Small intestine (tissue), 16 donors: ENCODE measurements at places on chromosomes 6 and 20. TPM values are rescaled to one million over a fixed set of nuclear protein-coding genes. Genes with fewer than 3 reads are reported as not detected.

DNA sequence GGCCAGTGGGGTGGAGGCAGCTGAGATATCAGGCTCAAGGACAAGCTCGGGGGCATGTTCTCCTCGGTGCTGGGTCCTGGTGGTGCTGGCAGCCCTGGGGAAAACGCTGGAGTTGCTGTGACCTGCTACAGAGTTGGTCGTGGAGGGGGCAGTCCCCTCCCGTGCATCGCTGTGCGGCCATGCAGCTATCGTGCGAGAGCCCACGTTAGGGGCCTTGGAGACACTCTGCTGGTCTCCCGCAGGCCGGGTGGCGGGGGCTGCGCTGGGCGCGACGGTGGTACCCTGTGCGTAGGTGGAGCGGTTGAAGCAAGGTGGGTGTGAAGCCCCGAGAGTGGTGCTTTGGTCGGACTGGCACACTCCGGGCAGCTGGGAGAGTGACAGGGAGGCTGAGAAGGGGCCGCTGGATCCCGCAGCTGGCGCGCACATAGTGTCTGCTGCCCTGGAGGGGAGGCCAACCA is 12.0 kb downstream of the LRRN4 start:
- DNase-seq: no peak
- no peaks in the 10 kb centered on the region for H3K4me1 ChIP-seq
- H3K4me3 ChIP-seq: no peak overlapping the region
- H3K36me3 ChIP-seq: peaks cover 13% of the 10 kb centered on the region

DNA sequence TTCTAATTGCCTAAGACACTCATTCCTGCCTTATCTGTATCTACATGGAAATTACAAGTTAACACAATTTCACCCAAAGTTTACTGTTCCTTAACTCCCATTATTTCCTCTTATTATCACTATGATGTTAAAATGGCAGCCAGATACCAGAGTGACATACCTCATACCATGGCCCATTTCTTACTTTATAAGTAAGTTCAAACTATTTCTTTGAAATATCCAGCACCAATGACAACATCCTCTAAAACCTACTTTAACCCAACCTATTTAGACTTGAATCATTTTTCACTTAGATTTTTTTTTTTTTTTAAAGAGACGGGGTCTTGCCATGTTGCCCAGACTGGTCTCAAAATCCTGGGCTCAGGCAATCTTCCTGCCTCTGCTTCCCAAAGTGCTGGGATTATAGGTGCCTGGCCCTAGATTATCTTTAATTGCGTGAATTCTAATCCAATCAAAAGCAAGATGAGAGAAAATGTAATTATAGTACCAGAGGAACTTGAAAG is 10.0 kb downstream of the REV3L start:
- H3K4me3 ChIP-seq: no peak overlapping the region
- no peaks in the 10 kb centered on the region for H3K36me3 ChIP-seq
- H3K4me1 ChIP-seq: no peaks in the 10 kb centered on the region
- no peaks in the 10 kb centered on the region for H3K27me3 ChIP-seq

GRCh38 chr6:104795363-104795762 is 64.4 kb downstream of the HACE1 start:
- H3K4me3 ChIP-seq: no peak overlapping the region
- peak; percentile 84 for DNase-seq
- H3K27ac ChIP-seq: no peak overlapping the region
- no peaks in the 10 kb centered on the region for H3K4me1 ChIP-seq

- H3K27ac ChIP-seq: no peak overlapping the region
- H3K4me3 ChIP-seq: no peak overlapping the region
- DNase-seq: no peak
- peaks cover 14% of the 10 kb centered on the region for H3K36me3 ChIP-seq
These were observed 7.6 kb downstream of the GNAS-AS1 start for GRCh38 chr20:58843128-58843556.

The CLDN20 gene
- 0.97 TPM for polyA plus RNA-seq

- no peaks in the 10 kb centered on the region for H3K4me1 ChIP-seq
- H3K27me3 ChIP-seq: no peaks in the 10 kb centered on the region
- no peak for DNase-seq
- H3K36me3 ChIP-seq: no peaks in the 10 kb centered on the region
- H3K27ac ChIP-seq: no peak overlapping the region
- no peak overlapping the region for H3K4me3 ChIP-seq
These were observed 175.1 kb downstream of the THBS2 start for GRCh38 chr6:169078399-169079145.

The ENPP4 gene
- polyA plus RNA-seq: 5.4 TPM

DNA sequence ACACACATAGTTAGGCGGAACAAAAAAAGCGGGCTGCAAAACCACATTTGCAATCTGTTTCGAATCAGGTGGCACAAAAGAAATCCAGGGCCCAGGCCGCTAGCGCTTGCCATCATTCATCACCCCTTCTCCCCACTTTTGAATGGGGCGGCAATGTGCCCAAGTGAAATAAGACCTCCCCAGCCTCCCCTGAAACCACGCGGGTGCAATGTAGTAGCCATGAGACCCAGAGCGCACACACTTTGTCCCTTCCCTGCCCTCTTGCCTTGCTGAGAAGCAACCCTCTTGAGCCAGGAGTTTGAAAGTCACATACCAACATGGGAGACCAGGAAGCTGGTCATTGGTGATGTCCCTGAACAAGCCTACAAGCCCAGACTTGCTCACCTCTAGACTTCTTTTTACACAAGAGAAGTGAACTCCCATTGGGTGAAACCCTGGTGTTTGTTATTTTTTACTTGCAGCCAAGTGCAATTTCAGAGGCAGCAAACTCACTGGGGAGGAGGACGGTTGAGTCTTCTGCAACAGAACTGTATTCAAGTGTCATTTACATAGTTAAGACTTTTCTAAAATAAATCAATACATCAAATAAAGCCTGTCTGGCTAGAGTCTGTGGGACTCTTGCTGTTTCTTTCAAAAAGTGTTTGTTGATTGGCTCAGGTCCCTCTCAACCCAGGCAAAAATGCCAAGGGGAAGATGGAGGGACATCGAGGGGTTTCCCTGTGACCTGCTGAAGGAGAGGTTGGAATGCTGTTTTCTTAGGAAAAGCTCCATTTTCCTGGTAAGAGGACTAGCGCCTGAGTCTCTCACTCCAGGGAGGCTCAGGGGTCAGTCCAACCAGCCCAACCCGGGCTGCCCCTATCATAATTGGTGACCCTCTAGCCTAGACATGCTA is 138.1 kb upstream of the PTPN1 start:
- H3K36me3 ChIP-seq: no peaks in the 10 kb centered on the region
- no peak overlapping the region for H3K4me3 ChIP-seq
- H3K27ac ChIP-seq: peak overlapping the region; percentile 60
- DNase-seq: no peak
- H3K4me1 ChIP-seq: peaks cover 4% of the 10 kb centered on the region

- H3K4me3 ChIP-seq: no peak overlapping the region
- H3K27ac ChIP-seq: no peak overlapping the region
- H3K36me3 ChIP-seq: no peaks in the 10 kb centered on the region
- H3K4me1 ChIP-seq: no peaks in the 10 kb centered on the region
- H3K27me3 ChIP-seq: no peaks in the 10 kb centered on the region
These were observed 523.6 kb upstream of the RNF217 start for GRCh38 chr6:124438546-124439065.

- H3K27ac ChIP-seq: no peak overlapping the region
- no peaks in the 10 kb centered on the region for H3K27me3 ChIP-seq
- no peaks in the 10 kb centered on the region for H3K36me3 ChIP-seq
- no peak for DNase-seq
These were observed 122.9 kb upstream of the SLC22A23 start for GRCh38 chr6:3579652-3580175.

DNA sequence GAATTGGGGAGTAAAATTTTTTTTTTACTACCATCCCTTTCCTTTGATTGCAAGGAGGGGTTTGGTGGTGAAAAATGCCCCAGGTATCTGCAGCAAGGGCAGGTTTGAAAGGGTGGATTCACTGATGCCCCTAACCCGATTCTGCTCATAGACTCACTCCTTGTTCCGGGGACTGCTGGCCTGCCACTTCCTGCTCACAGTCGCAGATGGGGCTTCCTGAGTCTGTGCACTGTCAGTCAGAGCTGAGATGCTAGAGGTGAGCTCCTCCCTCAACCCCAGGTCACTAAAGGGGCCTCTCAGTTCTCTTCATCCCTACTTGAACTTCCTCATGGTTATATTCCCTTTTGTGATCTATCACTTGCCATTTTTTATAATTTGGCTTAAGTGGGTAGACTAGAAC is 357.9 kb downstream of the FARS2 start:
- no peak overlapping the region for H3K27ac ChIP-seq
- no peak for DNase-seq
- no peak overlapping the region for H3K4me3 ChIP-seq
- H3K36me3 ChIP-seq: peaks cover 3% of the 10 kb centered on the region
- H3K27me3 ChIP-seq: no peaks in the 10 kb centered on the region

GRCh38 chr6:71994705-71995271 is 108.4 kb downstream of the RIMS1 start:
- H3K27ac ChIP-seq: no peak overlapping the region
- H3K27me3 ChIP-seq: no peaks in the 10 kb centered on the region
- no peak overlapping the region for H3K4me3 ChIP-seq
- no peaks in the 10 kb centered on the region for H3K4me1 ChIP-seq

GRCh38 chr6:143357561-143358255 is 92.8 kb downstream of the ADAT2 start:
- no peaks in the 10 kb centered on the region for H3K36me3 ChIP-seq
- H3K4me3 ChIP-seq: no peak overlapping the region
- DNase-seq: no peak
- H3K27ac ChIP-seq: peak overlapping the region; percentile 25
- H3K4me1 ChIP-seq: peaks cover 17% of the 10 kb centered on the region

GRCh38 chr6:54100411-54101006 is 10.7 kb upstream of the MLIP start:
- H3K27ac ChIP-seq: no peak overlapping the region
- no peaks in the 10 kb centered on the region for H3K4me1 ChIP-seq
- no peak for DNase-seq
- no peaks in the 10 kb centered on the region for H3K27me3 ChIP-seq

DNA sequence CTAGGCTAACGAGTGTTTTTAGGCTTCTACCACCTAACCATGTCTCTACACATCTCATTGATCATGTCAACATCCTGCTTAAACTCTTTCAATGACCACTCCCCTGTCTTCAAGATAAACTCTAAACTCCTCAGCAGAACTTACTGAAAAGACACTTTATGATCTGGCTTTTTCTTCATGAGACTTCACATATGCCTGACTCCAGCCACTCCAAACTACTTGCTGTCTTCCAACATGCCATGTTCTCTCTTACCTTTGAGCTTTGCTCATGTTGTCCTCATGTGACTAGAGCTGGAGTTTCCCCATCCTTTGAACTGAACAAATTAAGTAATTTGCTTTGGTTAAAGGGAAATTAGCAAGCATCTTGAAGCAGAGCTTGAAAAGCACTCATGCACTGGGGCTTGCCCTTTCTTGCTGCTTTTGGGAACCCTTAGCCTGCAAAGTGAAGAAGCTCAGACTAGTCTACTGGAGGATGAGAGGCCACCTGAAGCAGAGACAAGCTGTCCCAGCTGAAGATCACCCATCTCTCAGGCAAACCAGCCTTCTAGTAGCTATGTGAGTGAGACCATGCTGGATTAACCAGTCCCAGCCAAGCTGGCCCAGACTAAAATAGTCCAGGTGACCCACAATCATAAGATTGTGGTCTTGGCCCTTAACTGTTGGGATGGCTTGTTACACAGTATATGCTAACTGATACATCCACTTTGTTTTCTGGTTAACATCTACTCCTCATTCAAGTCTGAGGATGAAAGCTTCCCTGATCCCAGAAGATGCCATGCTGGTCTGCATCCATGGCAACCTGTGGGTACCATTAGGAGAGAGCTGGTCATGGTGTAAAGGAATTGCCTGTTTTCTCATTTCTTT is 235.8 kb downstream of the GMPR start:
- H3K27ac ChIP-seq: no peak overlapping the region
- no peaks in the 10 kb centered on the region for H3K4me1 ChIP-seq
- peaks cover 5% of the 10 kb centered on the region for H3K36me3 ChIP-seq
- H3K27me3 ChIP-seq: no peaks in the 10 kb centered on the region
- no peak for DNase-seq

DNA sequence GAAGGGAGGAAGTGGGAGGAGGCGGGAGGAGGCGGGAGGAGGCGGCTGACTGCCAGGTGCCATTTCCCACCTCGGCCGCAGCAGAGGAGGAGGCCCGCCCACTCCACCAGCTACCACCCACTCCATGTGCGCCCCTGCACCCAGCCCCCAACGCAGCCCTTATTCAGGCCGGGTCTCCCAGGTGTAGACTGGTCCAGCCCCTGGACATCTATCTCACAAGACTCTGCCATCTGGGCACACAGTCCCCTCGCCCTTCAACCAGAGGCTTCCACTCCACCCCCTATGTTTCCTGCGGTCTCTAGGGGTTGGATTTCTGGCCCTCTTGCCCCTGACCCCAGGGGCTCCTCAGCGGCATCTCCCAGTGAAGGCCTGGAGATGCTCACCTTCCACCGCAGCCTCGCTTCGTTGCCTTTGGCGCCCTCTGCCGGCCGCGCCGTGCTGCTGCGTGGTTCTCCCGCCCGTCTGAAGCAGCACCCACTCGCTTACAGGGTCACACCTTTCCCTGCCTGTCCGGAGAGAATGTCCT is 32.6 kb upstream of the FAM83D start:
- no peaks in the 10 kb centered on the region for H3K36me3 ChIP-seq
- no peak overlapping the region for H3K4me3 ChIP-seq
- H3K4me1 ChIP-seq: no peaks in the 10 kb centered on the region
- DNase-seq: peak; percentile 64
- peak overlapping the region; percentile 0 for H3K27ac ChIP-seq

The SLC22A23 gene
- 12.2 TPM for polyA plus RNA-seq

DNA sequence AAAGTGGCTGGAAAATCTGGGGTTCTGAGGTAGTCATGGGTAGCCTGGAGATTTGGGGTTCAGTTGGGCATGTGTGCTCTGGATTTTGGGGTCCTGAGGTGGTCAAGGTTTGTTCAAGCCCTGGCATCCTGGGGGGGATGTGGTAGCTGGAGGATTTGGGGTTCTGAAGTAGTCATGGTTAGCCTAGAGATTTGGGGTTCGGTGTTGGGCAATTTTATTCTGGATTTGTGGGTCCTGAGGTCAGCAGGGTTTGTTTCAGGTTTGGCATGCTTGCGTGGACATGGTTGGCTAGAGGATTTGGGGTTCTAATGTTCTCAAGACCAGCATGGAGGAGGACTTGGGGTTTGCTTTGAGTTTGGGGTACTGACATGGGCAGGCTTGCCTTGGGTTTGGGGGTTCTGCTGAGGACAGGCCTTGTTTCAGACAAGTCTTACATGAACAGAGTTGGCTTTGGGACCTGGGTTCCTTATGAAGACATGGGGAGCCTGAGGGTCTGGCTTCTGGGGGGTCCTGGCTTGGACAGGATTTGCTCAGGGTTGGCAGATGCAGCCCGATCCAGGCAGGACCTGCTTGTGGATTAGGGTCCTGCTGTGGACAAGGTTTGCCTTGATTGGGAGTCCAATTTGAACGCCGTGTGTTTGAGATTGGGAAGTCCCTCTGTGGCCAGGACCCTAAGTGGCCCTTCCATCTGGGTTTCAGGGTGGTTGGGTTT is 906 bp downstream of the ANKRD60 start:
- no peaks in the 10 kb centered on the region for H3K4me1 ChIP-seq
- no peak overlapping the region for H3K4me3 ChIP-seq
- H3K27ac ChIP-seq: no peak overlapping the region
- peaks cover 3% of the 10 kb centered on the region for H3K36me3 ChIP-seq
